ENCODE measurements at places on chromosomes 3 and 15.

DNA sequence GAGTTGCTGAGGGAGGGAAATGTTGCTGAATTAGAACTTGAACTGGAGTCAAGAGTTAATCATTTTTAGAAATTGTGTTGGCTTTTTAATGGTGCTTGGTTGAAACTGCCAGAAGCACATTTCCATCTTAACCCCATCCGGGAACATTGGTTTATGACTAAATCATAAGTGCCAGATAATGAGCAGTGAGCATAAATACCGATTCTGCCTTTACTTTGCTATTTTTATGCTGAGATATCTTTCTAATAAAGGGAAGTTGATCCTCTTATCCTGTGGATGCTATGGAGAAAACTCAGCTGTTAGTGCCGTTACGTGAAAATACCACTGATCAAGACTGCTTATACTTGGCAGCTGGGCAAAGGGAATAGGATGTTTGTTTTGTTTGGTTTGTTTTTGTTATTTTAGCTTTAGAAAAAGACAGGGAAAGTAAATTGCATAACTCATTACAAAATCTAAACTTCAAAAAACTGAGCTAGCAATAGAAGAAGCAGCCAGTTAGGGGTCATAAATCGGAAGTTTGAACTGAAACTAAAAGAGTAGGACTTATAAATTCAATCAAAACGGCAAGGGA lies 813.1 kb downstream of the NAALADL2 start:
- DNase-seq, result no peak

DNA sequence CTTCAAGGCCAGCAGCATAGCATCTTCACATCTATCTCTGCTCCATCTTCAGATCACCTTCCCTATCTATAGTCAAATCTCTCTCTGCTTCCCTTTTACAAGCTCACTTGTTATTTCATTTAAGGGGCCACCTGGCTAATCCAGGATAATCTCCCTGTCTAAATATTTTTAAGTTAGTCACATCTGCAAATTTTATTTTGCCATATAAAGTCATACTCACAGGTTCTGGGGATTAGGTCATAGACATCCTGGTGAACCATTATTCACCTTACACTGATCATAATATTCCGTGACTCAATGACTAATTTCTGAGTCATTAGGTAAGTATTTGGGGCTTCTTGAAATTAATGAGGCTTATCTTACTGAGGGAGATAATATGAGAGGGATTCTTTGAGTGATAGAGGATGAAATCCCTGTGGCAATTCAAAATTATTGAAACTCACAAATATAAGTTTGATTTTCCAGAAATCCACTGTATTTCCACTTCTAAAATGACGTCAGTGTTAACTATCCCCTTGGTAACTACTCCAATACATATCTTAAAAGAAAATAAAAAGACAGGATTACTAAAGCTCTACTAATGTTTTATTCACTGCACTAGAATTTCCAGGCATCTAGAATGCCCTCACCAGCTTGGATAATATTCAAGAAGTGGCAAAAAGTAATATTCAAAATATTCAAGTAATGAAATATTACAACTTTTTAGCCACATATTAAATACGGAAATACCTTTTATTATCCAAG lies 93.7 kb upstream of the RBMS3 start:
- no peak for DNase-seq

DNA sequence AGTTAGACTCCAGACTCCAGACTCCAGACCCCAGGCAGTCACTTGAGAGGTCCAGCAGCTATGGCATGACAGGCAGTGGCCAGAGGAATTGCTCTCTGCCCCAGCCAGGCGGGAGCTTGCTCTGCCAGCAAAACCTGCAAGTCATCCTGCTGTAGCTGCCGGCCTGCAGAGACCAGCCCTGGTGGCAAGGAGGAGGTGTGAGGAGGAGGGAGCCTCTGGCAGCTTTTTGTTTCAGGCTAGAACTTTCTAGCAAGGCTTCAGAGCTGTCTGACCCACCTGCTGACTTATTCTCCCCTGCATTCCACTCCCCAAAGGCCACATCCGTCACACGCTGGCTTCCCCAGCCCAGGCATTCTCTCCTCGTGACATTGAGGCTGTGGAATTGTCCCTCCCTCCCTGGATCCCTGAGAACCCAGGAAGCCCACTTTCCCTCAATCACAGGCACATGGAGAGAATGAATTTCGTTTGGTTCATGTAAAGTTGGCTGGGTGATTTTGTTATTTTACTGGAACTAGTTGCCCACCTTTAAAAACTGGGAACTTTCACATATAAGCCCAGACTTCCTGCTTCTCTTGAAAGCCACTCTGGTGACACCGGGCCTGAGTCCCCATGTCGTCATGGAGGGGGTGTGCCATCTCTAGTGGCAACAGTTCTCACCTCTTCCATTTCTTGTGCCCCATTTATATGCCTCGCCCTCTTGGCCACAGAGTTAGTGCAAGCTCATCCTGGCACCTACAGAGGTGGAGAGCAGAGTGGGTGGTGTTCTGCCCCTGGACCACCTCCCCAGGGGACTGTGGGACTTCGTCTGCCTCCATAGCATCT lies 82.7 kb downstream of the ABHD5 start:
- peak; percentile 5 for DNase-seq

- DNase-seq, result peak; percentile 49
Observed at GRCh38 chr15:43509660-43510199, 7.7 kb upstream of the MAP1A start.

DNA sequence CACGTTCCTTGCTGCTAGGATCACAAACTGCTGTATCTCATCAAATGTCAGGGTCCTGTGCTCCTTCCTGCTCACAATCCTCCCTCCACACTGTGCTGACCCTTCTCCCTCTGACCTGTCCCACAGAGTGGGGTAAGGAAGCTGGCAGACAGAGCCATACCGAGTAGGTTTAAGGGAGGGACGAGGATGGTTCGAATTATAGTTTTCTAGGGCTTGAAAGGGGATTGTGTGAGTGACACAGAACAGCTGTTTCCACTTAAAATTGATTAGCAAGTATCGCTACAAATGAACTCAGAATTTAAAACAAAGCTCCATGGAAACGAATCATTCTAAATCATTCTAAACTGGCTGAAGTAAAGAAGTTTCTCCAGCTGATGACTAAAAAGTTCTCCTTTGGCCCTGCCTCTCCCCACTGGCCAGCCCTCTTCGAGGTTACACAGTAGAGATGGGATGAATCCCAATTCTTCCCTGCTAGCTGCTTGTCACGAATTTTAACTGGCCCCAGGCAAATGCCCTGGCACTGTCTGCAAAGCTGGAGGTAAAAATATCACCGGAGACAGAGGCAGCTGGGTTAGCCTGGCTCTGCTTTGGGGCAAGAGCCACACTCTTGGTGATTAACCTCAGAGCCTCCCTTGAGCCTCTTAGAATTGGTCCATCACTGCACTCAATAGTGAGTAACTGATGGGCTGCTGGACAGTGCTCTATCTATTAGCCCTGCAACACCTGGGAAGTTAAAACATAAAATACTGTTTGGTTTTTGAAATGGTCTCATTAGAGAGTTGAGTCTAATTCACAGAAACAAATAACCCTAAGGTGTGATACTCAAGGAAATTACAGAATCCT lies 194.9 kb downstream of the CHST2 start:
- no peak for DNase-seq

DNA sequence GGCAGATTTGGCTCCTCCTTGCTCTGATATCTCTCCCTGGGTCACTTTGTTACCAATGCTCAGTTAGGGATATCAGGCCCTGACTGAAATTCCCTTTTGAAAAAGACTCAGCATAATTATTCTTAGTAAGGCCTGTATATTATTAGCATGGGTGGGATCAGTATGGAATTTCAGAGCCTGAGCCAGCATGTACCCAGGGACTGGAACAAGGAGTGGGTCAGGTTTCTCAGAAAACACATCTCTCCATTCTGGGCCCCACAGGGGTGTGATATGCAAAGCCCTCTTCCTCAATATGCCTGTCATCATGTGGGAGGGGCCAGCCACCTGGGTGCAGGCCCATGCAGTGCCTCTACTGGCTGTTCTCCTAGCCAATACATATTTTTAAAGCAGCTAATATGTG lies 423.2 kb downstream of the EPHB1 start:
- DNase-seq, result no peak

DNA sequence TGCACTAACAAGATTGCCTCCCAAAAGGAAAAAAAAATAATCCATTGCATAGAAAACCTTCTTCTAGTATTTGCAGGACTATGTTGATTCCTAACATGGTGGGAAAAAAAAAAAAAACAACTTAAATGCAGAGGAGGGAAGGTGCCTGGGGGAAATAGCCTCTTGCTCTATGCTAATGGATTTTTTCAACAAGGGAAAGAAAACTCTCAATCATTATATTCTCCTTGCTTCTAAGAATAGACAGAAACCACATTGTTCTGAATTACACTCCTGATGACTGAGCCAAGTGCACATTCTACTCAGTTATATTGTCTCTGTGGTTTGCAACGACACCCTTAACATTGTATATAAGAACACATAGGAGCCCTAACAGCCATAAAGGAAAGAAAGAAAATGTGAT lies 760.2 kb downstream of the NAALADL2 start:
- no peak for DNase-seq

DNA sequence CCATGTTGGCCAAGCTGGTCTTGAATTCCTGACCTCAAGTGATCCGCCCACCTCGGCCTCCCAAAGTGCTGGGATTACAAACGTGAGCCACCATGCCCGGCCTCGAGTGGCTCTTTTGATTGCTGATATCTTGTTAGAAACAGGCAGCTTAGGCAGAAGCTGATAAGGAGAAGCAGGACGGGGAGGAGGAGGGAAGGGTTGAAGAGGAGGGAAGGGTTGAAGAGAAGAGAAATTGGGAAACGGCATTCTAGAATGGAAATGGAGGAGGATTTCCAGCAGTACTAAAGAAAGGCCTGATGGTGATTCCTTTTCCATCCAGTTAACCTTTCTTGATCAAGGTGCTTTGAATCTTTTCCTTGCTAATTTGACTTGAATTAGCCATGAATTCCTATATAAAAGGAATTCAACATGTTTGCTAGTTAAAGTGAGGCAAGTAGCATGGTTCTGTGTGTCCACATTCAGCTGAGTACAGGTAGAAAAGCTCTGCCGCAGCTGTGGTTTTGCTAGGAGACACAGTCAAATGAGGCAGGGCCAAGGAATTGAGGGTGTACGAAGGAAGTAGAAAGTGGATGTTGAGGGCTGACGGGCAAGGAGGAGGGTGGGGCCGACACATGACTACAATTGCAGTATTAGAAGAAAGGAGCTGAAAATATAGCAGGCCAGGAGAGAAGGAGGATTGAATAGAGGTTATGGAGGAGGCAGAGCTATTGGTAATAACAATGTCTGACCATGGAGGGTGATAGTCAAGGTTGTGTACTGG lies 27.2 kb upstream of the ATP1B3 start:
- DNase-seq, result no peak

- no peak for DNase-seq
Observed at GRCh38 chr3:186946756-186947375, 16.5 kb downstream of the ST6GAL1 start.

- DNase-seq, result no peak
Observed at GRCh38 chr3:143418391-143418790, 298.8 kb downstream of the CHST2 start.

DNA sequence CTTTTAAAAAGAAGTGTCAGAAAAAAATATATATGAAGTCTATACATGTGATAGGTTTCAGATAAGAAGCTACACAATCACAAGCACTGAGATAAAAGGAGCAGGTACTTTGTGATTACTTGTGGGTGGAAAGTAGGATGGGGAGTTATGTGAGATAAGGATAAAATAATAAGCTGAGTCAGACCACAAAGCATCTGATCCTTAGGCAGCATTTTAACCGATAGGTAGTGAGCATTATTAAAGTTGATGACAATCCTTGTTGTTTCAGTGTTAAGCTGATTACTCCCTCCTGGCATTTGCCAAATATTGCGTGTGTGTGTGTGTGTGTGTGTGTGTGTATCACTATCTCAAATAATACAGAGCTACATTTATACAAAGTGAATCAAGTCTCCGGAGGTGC lies 483.1 kb downstream of the NAALADL2 start:
- no peak for DNase-seq

DNA sequence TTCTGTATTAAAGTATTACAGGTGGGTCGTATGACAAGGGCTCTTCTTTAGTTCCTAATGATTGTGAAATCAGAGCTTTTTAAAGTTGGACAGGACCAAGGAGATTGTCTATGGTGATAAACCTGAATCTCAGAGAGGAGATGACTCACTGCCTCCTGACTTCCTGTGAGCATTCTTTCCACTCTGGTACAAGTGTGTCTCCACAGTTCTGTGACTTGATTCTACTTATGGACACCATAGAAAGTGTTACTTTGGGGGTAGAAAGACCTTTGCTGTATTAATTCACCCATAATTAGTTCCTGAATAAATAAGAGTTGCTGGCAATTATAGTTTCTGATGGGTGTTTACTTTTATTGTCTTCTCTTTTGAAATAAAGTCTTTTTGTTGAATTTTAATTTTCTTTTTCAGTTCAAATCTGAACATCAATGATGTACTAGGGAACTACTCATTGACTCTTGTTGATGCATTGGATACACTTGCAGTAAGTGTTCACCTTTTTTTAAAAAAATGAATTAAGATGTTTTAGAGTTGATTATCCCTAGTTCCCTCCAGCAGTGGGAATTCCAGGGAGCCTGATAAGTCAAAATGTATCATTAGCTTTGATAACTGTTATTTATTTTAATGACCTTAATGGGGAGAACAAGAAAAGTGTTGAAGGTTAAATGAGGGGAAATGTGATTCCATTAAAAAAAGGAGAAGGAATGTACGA lies 7.4 kb downstream of the EDEM1 start:
- no peak for DNase-seq

DNA sequence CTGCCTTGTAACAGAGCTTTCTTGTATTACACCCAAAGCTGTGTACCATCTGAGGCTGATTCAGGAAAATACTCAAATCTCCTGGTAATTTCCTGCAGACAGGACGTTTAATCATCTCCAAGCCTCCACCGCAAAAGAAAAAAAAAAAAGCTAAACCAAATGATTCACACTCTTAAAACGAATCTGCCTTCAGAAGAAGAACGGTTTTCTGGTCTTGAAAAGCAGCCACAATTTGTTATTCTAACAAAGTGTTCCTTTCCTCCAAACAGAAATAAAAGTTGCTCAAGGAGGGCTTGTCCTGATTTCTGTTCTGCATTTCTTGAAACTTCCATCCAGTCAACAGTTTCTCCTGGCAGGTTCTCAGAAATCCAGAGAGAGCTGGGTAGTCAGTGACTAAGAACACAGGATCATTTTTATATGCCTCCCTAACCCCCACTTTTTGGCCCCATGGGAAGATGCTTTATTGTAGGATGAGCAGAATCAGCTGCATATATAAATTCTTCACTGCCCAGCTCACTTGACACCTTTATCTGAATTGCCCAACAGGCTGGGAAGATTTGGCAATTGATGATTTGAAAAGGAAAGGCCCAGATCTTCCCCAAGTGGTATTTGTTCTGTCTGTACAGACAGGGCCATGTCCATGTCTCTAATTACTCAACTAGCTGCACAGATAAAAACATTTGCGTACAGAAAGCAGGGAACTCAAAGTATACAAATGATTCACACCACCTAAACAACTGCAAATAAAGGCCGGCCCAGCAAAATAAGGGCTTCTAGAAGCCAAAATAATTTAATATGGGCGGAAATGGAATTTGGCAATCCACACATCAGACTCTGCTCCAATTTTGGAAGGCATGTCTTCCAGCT lies 41.0 kb upstream of the PRICKLE2 start:
- no peak for DNase-seq

GRCh38 chr3:114394551-114394950 lies 100.7 kb downstream of the TIGIT start:
- DNase-seq, result no peak

- no peak for DNase-seq
Observed at GRCh38 chr3:125148836-125149235, 63.7 kb downstream of the SLC12A8 start.

GRCh38 chr15:94186770-94187331 lies 44.5 kb upstream of the MCTP2 start:
- DNase-seq, result no peak

- no peak for DNase-seq
Observed at GRCh38 chr3:133713347-133713746, 32.8 kb upstream of the TF start.

Data from C1 segment of cervical spinal cord (tissue), 14 donors.